ENCODE measurements at places on chromosomes 2 and 18. TPM values are rescaled to one million over a fixed set of nuclear protein-coding genes. Genes with fewer than 3 reads are reported as not detected.

Gene KCNG3
- total RNA-seq = 2.5 TPM

Gene GPR35
- 18.7 TPM for total RNA-seq

Gene SOWAHC
- 0.28 TPM for total RNA-seq

Gene PREB
- total RNA-seq = 9.0 TPM

Gene CABLES1
- 0.24 TPM for total RNA-seq
